Adrenal gland (tissue), 19 donors: ENCODE measurements at places on chromosomes 1 and 21. TPM values are rescaled to one million over a fixed set of nuclear protein-coding genes. Genes with fewer than 3 reads are reported as not detected.

- H3K27me3 ChIP-seq: peaks cover 4% of the 10 kb centered on the region
- no peak overlapping the region for H3K27ac ChIP-seq
Observed at GRCh38 chr21:38669186-38669585, 136.5 kb upstream of the ETS2 start.

DNA sequence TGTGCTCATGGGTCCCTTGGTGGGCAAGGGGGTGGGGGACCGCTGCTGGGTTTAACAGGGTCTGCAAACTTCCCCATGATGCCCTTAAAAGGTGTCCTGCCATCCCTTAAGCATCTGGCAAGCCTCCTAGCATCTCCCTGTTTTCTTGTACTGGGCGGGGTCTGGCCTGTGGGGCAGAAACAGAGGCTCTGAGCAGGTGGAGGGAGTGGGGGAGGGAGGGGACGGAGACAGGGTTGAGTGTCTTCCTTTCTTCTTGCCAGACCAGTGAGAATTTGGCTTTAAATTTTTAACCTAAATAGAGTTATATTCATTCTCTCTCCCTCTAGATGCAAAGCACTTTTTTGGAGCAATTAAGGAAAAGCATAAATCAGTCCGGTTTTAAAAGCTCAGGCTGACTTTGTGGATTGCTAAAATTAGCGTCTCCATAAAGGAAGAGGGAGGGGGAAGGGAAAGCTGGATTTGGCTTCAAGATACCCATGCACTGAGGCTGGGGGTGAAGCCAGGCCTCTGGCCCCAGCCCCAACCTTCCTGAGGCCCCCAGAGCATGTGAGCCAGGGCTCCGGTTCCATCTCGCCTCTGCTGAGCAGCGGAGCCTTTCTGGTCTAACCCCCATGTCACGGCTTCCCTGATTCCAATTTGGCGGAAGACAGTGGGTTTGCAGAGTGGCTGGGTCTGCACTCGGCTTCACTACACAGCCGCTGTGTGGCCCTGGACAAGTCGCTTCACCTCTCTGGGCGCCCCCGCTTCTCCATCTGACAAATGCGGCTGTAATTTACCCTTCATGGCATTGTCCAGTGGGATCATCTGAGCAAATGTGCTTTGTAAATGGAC, 25.3 kb downstream of the IGSF21 start:
- H3K4me3 ChIP-seq: no peak overlapping the region
- no peak overlapping the region for H3K27ac ChIP-seq
- no peaks in the 10 kb centered on the region for H3K4me1 ChIP-seq
- H3K36me3 ChIP-seq: no peaks in the 10 kb centered on the region

GRCh38 chr1:1118876-1119220, 3.0 kb upstream of the C1orf159 start:
- H3K36me3 ChIP-seq: no peaks in the 10 kb centered on the region
- H3K4me1 ChIP-seq: peaks cover 6% of the 10 kb centered on the region
- no peak for DNase-seq
- no peaks in the 10 kb centered on the region for H3K27me3 ChIP-seq
- H3K27ac ChIP-seq: no peak overlapping the region

DNA sequence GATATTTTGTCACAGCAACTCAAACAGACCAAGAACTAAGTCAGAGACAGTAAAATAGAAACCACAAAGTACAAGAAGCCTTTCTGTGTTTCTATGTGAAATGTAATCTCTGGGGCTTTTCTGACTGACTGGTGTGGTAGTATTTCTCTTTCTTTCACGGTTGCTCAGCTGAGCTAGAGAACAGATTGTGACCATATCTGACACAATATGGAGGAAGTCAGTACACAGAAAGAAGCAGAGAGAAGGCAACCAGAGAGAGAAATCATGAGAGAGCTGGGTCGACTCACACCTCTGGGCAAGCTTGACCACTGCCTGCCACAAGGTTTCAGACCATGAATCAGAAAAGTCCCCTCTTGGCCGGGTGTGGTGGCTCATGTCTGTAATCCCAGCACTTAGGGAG, 208.9 kb upstream of the GREM2 start:
- no peak for DNase-seq
- H3K27me3 ChIP-seq: no peaks in the 10 kb centered on the region
- no peaks in the 10 kb centered on the region for H3K4me1 ChIP-seq

DNA sequence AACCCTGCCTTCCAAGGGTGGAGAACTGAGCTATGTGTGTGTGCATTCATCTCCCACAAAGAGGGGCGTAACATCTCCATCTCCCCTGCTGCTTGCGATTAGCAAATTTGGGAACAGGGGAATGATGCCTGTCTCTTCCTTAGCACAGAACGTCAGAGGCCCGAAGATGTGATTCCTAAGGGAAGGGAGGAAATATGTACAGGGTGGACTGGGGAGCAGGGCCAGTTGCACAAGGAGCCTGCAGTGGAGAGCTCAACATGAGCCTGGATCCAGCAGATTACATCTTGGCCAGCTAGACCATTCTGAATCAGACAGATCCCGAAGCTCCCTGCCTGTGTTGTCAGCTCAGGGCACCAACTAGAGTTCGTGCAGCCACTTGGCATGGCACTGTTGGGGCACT, 118.1 kb downstream of the NGF start:
- no peaks in the 10 kb centered on the region for H3K4me1 ChIP-seq
- peaks cover 3% of the 10 kb centered on the region for H3K27me3 ChIP-seq
- H3K4me3 ChIP-seq: no peak overlapping the region
- H3K36me3 ChIP-seq: no peaks in the 10 kb centered on the region

- DNase-seq: no peak
- H3K27me3 ChIP-seq: no peaks in the 10 kb centered on the region
- no peaks in the 10 kb centered on the region for H3K36me3 ChIP-seq
- H3K4me3 ChIP-seq: no peak overlapping the region
- H3K4me1 ChIP-seq: peaks cover 6% of the 10 kb centered on the region
- H3K27ac ChIP-seq: no peak overlapping the region
Observed at GRCh38 chr1:198153804-198154203, 3.0 kb upstream of the NEK7 start.

The BATF3 gene
- 3.7 TPM for total RNA-seq

DNA sequence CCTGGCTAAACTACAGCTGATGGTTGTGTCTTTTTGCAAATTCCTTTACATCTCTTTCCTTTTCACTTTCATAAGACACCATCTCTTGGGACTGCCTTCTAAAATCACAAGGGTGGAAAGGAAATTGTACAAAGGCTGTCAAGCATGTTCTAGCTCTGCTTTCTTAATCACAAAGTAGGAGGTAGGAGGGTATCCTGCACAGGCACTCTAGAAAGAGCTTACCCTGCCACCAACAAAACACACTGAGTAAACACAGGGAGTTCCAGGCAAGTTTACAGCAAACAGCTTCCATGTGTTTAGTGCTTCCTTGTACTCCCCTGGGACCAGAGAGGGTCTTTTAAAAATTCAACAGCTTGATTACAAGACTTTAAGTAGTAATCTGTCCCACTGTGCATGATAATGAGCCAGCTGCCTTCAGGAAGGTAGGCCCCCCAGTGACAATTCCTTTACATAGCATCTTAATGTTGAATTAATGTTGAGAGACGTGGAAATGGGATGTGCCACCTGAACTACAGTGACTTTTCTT, 2.4 kb downstream of the PLPP3 start:
- peaks cover 10% of the 10 kb centered on the region for H3K4me1 ChIP-seq
- no peaks in the 10 kb centered on the region for H3K36me3 ChIP-seq
- no peak for DNase-seq

The NIT1 gene
- total RNA-seq: 82.9 TPM

DNA sequence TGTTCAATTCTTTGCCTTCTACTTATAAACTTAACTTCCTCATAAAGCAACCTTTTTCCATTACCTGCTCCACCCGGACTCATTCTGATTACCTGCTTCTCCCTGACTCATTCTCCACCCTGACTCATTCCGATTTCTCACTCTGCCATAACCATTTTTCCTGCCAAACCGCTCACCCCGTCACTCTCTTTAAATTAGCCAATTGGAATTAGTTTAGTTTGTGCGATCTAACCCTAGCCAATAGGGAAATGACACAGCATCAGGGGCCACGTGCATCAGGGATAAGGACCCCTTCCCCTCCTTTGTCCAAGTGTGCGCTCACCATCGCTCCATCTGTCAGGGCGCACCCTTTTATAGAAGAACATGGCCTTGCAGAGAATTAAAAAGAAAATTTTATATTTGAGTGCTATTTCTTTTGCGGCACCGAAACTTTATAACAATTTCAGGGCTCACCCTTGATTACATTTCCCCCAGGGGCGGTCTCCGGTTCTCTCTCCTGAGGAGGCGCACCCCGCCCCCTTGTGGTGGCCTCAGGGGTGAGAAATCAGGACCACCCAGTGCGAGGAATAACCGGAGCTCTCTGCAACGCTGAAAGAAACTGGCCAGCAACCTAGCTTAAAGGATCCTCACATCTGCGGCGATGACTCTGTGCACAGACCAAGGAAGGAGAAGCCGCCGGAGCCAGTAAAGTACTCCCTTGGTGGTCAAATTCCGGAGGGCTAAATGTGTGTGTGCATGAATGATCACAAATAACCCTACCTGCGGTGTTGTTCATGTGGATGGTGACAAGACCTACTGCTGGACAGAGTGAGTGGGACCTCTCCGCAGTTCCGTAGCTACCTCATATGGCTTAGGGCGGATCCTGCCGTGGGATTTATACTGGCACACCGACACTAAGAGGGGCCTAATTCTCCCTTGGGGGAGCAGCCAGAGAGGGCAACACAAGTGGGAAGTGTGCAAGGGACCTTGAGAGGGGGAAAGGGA, 30.3 kb upstream of the CBR3 start:
- H3K4me1 ChIP-seq: no peaks in the 10 kb centered on the region
- H3K27me3 ChIP-seq: peaks cover 5% of the 10 kb centered on the region
- no peak for DNase-seq
- H3K36me3 ChIP-seq: no peaks in the 10 kb centered on the region
- no peak overlapping the region for H3K27ac ChIP-seq

DNA sequence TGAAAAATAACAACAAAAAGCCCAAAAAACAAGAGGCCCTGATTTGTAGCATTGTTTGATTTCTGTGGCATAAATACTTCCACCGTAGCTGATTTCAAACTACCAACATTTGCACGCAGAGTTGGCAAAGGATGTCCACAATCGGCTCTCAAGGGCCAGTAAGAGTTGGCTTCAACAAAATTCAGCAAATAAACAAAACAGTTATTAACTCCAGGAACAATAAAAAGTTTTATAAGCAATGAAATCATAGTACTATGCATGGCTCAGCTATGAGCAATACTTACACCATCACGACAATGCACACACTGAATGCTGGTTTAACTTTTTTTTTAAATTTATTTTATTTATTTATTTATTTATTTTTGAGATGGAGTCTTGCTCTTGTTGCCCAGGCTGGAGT, 8.7 kb upstream of the COX20 start:
- no peaks in the 10 kb centered on the region for H3K36me3 ChIP-seq
- H3K27ac ChIP-seq: no peak overlapping the region
- no peak overlapping the region for H3K4me3 ChIP-seq
- DNase-seq: no peak
- no peaks in the 10 kb centered on the region for H3K27me3 ChIP-seq

DNA sequence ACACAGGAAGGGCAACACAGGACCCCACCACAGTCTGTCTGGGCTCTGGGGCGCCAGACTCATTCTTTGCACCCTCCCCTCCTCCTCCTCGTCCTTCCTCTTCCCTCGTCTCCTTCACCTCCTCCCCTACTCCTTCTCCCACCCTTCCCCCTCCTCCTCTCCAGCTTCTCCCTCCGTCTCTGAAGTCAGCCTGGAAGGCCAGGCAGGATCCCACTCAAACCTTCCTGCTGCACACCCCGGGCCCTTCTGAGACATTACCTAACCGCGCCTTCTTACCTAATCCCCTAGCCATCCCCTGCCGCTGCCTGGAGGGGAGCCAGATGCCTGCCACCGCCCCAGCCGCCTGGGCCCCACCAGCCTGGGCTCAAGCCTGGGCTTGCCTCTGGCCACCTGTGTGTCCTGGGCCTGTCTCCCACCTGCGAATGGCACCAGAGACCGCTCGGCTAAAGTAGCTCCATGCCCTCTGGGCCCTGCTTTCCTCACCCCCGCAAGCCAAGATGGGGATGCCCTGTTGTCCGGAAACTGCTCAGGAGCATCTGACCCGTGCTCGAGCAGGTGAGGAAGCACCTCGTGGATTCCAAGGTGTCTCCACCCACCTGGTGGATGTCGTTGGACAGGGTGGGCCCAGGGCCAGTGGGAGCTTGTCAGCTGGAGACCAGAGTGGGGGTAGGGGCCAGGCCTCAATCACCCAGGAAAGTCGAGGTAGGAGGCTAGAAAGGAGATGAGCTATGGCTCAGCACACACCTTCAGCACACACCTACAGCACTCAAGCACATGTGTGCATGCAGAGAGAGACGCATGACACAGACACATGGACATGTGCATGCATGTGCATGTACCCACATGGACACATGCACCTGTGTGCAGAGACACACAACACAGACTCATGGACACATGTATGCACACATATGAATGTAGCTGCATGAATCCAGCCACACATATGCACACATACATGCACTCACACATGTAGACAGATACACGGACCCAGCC, 31.9 kb downstream of the WNT9A start:
- no peak for DNase-seq
- no peak overlapping the region for H3K4me3 ChIP-seq
- no peaks in the 10 kb centered on the region for H3K36me3 ChIP-seq
- H3K27ac ChIP-seq: no peak overlapping the region
- no peaks in the 10 kb centered on the region for H3K4me1 ChIP-seq

GRCh38 chr1:4658643-4659628, 4.5 kb downstream of the AJAP1 start:
- H3K4me3 ChIP-seq: no peak overlapping the region
- H3K4me1 ChIP-seq: no peaks in the 10 kb centered on the region
- peaks cover 17% of the 10 kb centered on the region for H3K27me3 ChIP-seq
- no peaks in the 10 kb centered on the region for H3K36me3 ChIP-seq
- no peak overlapping the region for H3K27ac ChIP-seq

The WDR3 gene
- total RNA-seq: 24.1 TPM

DNA sequence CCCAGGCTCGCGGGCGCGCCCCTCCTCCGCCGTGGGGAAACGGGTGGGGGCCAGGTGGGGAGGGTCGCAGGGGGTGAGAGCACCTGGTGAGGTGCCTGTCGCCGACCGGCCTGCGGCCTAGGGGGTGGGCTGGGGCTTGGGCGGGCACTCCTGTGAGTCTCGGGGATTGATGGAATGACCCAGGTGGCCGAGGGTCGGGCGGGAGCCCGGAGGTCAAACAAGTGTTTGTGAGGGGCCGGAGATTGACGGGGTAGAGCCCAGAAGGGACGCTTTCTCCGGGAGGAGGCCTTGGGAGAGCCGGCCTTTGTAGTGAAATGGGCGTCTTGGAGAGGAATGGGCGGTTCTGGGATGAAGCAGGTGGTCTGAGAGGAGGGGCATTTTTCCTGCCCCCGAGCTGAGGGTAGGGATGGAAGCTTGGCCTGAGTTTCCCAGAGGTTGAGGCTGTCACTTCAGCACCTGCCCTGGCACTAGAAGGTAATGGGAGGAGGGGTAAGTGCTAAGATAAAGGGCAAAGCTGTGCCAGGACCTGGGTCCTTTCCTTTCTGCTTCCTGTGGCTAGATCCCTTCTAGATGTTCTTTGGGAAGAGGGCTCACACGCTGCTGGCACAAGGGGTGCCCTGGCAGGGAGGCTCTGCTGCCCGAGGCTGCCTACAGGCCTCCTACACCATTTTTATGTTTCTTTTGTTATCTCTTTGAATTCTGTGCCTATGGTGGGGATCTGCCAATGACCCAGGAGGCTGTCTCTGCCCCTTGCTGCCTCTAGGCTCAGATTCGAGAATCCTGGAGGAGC, 56.1 kb downstream of the NDUFS5 start:
- H3K4me3 ChIP-seq: peak overlapping the region; percentile 85
- H3K27me3 ChIP-seq: no peaks in the 10 kb centered on the region
- H3K27ac ChIP-seq: no peak overlapping the region
- peaks cover 4% of the 10 kb centered on the region for H3K4me1 ChIP-seq
- DNase-seq: no peak
